ENCODE measurements at places on chromosomes 12 and 14.

GRCh38 chr12:67358781-67359338 is 89.7 kb downstream of the CAND1 start:
- peak; percentile 98 for DNase-seq

DNA sequence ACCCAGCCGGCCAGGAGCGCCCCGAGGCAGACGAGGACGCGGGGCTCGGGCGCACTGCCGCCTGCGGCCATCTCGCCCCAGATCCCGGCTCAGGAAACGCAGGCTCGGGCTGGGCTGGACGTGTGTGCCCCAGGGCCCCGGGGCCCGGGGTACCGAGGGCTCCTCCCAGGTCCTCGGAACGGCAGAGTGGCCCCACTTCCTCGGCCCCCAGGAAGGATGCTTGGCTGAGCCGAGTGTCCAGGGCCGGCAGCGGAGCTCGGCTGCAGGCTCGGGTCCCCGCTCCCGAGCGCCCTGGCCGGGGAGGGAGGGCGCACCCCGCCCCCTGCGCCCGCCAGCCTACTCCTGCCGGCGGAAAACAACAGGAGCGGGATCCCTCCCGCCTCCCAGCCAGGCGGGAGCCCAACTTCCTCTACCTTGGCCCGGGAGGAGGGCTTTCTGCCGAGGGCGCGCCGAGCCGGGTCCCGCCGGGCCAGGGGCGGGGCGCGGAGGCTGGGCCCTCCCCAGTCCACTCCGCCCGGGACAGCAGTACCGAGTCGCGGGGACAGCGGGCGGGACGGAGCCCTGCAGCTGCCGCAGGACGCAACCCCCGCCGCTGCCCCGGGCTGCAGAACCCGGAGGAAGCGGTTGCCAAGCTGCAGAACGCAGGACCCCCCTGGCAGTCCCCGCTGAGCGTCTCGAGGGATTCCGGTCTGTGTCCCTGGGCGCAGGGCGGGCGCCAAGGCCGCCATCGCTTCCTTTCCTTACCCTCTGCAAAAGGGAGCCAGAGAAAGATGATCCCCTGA is at the start of gene VSIG10:
Gene VSIG10, minus strand, starts transcription at position 411 of the 782 bp plus-strand sequence. Its CDS starts 340 bp downstream, at position 71.
- peak; percentile 65 for DNase-seq

- DNase-seq, result no peak
These were observed 4.3 kb downstream of the RTL1 start for GRCh38 chr14:100898935-100899883.

DNA sequence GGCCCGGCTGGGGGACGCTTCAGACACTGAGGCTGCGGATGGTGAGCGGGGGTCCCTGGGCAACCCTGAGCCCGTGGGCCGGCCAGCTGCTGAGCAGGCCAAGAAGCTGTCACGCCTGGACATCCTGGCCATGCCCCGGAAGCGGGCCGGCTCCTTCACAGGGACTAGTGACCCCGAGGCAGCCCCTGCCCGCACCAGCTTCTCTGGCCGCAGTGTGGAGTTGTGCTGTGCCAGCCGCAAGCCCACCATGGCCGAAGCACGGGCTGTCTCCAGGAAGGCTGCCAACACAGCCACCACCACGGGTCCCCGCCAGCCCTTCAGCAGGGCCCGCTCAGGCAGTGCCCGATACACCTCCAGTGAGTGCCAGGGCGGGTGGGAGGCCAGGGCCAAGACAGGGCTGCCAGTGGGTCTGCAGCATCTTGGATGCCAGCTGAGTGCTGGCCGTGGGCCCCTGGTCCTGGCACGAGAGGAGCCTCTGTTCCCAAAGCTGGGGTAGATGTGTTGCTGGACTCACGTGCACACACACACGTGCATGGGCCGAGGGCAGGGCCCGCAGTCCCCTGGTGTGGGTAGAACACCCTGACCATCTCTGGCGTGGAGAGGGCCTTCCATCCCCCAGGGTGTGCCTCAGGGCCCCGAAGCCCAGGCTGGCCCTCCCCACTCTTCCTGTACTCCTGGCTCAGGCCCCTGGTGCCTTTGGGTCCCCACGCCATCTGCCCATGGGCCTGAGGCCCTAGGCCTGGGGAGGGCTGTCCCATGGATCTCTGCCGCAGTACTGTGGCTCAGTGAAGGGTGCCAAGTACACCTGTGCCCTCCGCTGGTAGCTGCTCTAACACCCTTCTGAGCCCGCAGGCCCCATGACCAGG is 22.8 kb downstream of the CEP170B start:
- no peak for DNase-seq
